ENCODE measurements at places on chromosomes 11 and 22.
A peak's percentile ranks its signal among the peaks of the same experiment; 100 is the strongest.

- DNase-seq: no peak
Measured at GRCh38 chr11:126997641-126998040, 2.9 kb downstream of the KIRREL3 start.

GRCh38 chr22:36009085-36009484, 19.5 kb downstream of the RBFOX2 start:
- no peak for DNase-seq

- peak; percentile 99 for DNase-seq
Measured at GRCh38 chr11:126929179-126930061, 71.2 kb downstream of the KIRREL3 start.

- DNase-seq: no peak
Measured at GRCh38 chr11:108586600-108586999, 7.0 kb downstream of the EXPH5 start.

GRCh38 chr11:8719211-8719649, 36.6 kb downstream of the RPL27A start:
- DNase-seq: no peak

- no peak for DNase-seq
Measured at GRCh38 chr11:63375434-63375833, 5.8 kb downstream of the SLC22A9 start.

- no peak for DNase-seq
Measured at GRCh38 chr22:28348613-28349609, 330.7 kb downstream of the TTC28 start.

- DNase-seq: peak; percentile 45
Measured at GRCh38 chr11:133064152-133064877, 468.0 kb downstream of the OPCML start.

DNA sequence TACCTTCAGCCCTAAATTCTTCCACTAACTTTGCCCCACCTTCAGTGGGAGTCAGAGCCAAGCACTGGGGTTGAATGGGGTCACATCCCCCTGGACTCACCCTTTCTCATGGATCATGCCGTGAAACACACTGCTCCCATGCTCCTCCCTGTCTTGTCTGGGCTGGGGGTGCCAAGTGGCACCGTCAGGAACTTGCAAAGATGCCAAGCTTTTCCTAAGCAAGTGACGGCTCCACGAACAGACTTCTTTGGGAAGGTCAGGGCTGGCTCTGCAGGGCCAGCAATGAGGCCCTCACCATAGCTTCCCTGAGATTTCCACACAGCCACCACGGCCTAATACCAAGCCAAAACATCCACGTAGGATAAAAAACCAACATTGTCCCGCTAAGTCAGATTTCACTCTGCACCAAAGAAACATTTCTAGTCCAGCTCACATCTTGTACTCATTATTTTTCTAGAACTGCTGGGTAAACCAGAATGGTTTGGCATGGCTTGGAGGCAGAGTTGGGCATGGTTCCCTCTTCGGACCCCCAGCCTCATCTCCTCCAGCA, 76.5 kb downstream of the NAT10 start:
- DNase-seq: no peak

DNA sequence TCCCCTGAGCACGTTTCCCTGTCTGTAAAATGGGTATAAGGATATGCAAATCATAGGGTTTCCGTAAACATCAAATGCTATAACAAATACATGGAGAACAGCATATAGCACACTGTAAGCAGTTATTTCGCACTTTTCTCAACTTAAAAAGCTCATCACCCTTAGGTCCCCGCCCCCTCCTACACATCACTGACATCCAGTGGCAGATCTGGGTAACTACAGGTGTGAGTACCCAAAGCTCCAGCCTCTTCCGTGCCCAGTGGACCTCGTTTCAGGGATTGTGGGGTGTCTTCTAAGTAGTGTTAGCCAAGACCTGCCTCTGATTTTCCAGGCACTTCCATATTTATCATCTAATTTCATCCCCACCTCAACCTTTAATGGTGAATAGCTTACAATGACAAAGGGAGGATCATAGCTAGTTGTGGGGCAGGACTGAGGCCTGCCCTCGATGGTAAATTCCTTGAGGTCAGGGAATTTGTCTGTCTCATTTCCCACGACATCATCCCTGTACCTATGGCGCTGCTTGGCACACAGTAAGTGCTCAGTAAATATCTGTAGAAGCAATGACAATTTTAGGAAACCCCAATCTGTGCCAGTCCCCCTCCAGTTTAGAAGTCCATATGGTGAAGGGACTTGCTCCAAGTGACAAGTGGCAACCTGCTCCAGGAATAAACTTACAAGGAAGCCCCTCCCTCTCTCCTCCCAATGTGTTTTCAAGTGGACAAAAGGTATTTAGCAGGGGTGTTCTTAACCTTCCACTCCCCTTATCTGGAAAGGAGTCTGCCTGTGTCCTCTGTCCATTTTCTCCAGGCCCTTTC, 340.5 kb downstream of the TENM4 start:
- DNase-seq: no peak

DNA sequence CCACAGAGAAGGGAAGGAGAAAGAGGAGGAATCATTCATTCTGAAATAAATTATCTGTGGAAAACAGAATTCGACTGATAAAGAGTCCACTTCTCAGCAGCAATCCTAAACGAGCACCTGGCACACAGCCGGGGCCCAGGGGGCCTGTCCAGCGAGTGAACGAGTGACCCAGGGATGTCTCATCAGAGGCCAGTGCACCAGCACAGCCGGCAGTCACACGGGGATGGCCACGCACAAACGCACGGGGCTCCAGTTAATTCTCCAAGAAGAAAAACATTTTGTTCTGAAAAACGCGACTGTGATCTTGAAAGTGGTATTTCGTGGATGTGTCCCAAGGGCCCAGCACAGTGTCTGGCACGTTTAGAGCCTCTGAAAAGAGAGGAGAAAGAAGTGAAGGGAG, 154.6 kb downstream of the BRD1 start:
- DNase-seq: no peak

- no peak for DNase-seq
Measured at GRCh38 chr11:94342250-94342649, 37.9 kb downstream of the IZUMO1R start.

DNA sequence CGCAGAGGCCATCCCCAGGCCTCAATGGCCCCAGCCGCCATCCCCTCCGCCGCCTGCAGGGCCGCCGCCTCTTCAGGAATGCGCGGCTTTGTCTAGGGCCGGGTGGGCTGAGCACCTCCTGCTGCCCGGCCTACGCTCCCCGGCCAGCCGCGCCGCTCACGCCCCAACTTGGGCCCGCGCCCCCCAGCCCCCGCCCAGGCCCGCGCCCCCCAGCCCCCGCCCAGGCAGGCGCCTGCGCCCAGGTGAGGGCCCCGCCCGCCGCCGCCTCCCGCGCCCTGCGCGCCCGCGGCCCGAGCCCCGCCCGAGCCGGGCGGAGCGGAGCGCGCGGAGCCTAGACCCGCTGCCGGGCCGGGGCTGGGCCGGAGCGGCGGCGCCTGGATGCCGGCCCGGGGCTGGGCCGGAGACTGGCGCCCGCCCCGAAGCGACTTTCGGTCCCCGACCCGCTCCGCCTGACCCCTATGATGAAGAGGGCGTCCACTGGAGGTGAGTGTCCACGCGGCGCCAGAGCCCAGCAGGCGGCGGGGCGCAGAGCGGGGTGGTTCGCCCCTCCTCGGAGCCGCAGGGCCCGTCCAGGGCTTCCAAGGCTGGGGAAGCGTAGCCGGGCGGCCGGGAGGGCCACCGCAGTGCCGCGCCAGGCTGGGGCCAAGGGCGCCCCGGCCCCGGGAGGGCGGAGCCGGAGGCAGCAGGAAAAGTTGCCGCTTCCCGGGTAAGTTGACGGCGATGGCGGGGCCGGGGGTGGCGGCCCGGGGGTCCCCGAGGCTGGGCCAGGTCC, 34.3 kb upstream of the PRODH start:
- DNase-seq: no peak

DNA sequence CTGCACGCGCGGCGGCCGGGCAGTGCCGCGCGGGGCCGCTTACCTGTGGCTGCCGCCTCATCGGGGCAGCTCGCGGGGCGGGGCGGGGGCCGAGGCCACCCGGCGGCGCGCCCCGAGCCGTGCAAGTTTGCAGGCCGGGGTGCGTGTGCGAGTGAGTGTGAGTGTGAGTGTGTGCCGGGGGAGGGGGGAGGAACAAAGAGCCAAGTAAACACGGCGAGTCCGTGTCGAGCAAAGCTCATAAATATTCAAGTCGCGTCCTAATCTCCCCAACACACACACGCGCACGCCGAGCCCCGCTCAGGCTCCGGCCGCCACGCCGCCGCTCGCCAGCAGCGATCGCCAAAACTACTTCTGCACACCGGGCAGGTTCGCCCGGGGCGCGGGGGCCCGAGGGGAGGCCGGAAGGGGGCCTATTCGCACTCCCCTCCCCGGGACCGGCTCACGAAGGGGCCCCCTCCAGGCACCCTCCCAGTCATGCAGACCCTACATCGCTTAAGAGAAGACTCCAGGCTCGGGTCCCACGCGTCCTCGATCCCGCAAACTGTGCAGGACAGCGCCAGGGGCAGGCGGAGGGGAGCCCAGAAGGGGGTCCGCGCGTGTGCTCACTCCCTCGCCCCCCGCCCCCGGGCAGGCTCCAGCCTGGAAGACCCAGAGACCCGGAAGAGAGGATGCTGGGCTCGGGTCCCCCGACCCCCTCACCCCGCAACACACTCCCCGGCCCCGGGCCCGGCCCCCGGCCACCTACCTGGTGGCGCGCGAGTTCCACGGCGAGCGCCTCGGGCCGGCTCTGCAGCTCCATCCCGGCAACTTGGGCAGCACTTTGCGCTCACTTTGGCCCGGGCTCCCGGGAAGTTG, 827 bp downstream of the PHF21B start:
- DNase-seq: no peak

DNA sequence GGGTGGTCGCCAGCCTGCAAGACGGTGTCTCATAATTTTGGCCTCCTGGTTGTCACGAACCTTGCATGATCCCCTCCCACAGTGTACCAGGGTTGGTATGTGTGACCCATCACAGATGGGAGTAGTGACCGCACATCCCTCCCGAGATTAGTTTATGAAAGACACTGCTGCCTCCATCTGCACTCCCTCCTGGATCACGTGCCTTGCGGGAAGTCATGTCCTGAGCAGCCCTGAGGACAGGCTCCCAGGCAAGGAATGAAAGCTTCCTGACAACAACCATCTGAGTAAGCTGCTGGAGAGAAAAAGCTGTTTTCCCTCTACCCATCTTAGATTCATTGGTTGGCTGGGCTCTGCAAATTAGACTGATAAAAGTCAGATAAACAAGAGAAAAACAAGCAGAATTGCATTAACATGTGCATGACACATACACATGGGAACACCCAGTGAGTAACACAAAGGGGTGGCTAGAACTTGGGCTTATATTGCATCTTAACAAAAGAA, 14.4 kb upstream of the PAMR1 start:
- no peak for DNase-seq

GRCh38 chr11:61071208-61071681, 31.0 kb upstream of the CD5 start:
- DNase-seq: no peak

GRCh38 chr11:66842501-66842895, 743 bp upstream of the RCE1 start:
- DNase-seq: peak; percentile 26

DNA sequence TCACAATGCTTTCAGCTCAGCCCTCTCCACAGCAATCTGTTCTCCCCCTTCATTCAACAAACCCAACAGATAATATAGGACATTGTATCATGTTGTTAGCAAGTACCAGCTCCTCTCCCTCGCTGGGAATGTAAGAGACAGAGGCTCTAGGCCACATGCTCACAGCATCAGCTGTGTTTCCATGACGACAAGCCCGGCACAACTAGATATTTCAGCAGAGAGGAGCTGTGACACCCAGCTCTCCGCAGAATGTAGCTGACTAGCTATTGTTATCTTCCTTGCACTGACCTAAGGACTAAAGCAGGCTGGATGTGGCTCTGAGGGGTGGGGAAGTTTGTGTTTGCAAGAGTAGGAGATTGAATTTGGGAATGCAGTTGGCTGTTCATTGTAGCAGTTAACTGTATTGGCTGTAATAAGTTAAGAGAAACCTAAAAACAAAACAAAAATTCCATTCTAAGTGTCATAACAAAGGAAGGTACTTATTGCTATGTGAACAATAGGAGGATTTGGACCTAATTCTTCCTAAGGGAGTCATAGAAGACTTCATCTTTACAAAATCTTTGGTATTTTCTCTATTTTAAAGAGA, 28.0 kb upstream of the RRAS2 start:
- DNase-seq: no peak

DNA sequence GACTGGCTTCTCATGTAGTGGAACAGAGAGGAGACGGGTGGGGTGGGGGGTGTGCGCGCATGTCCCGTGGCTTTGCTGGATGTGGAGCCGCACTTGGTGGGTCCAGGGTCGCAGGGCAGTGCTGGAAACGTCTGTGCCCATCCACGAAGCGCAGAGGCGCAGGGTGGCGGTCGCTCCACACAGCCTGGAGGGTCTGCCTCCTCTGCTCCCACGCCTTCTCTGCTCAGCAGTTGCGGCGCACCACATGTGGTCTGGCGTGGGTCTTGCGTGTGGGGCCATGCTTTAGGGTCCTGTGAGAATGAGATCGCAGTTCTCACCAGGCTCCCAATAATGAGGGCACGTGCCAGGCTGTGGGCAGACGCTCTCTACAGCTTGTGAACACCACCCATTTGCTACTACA, 50.7 kb downstream of the MUC6 start:
- DNase-seq: no peak

DNA sequence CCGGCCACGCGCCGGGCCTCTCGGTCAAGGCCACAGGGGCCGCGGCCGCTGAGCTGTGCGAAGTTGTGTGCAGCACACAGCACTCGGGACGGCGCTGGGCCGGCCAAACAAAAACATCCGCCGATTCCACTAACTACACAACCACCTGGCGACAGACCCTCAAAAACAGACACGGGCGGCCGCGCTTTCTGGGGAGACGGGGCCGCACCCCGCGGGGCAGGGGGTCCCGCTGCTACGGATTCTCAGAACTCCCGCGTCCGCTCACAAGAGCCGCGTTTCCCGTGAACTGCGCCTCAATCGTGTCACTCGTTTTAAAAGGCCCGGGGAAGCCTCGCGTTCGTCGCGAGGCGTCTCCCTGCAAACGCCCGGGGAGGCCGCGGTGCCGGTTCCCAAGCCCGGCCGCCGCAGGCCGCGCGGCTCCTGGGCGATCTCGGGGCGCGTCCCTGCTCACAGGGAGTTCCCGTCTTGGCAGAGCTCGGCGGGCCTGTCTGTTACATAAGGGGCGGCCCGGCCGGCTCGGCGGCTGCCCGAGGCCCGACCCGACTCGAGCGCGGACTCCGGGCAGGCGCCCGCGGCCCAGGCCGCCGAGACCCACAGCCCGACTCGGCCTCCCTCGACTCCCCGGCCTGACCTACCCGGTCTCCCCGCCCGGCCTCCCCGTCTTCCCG, 936 bp downstream of the BRD1 start:
- DNase-seq: no peak

GRCh38 chr22:39956932-39957664, 3.1 kb upstream of the TMA7B start:
- DNase-seq: no peak

DNA sequence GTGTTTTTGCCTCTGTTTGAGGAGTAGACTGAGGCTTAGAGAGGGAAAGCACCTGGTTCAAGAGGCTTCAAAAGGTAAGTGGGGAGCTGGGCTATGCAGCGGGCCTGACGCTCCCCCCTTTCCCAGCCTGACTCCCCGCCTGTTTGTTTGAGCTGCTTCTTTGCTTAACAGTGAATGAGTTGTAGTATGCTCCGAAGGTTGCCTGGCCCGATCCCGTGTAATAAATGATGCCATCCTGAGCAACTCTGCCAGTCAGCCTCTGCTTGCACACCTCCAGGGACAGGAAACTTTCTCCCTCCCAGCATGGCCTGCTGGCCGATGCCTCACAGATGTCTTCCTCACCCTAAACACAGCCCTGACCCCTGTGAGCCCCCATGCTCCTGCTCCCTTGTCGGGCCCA, 45.5 kb upstream of the TTLL12 start:
- no peak for DNase-seq

GRCh38 chr22:42857845-42858481, 890 bp upstream of the ARFGAP3 start:
- no peak for DNase-seq

All from DMS79 treated with DMSO at 0.1 percent for 48 hours (cell line).